ENCODE measurements at places on chromosomes 2 and 18.
A peak's percentile ranks its signal among the peaks of the same experiment; 100 is the strongest.

GRCh38 chr2:180678625-180678972, 301.8 kb upstream of the UBE2E3 start:
- DNase-seq = no peak

GRCh38 chr2:26639685-26640243, 1.4 kb downstream of the CIB4 start:
- DNase-seq = no peak

- DNase-seq = no peak
Measured at GRCh38 chr2:235876099-235876679, 292.0 kb downstream of the GBX2 start.

- no peak for DNase-seq
Measured at GRCh38 chr2:9307535-9307934, 100.9 kb downstream of the ASAP2 start.

DNA sequence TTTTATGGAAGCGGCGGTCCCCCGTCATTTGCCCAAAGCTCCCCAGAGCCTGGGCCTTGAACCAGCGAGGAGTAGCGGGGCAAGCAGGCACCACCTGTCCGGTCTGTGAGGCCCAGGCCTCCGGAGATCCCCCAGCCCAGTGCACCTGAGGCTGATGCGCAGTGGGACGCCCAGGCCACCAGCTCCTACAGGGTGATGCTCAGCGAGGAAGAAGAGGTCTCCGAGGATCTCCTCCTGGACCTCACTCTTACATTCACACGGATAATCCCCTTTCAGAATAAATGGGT, 220.2 kb downstream of the NDUFA10 start:
- DNase-seq = no peak

DNA sequence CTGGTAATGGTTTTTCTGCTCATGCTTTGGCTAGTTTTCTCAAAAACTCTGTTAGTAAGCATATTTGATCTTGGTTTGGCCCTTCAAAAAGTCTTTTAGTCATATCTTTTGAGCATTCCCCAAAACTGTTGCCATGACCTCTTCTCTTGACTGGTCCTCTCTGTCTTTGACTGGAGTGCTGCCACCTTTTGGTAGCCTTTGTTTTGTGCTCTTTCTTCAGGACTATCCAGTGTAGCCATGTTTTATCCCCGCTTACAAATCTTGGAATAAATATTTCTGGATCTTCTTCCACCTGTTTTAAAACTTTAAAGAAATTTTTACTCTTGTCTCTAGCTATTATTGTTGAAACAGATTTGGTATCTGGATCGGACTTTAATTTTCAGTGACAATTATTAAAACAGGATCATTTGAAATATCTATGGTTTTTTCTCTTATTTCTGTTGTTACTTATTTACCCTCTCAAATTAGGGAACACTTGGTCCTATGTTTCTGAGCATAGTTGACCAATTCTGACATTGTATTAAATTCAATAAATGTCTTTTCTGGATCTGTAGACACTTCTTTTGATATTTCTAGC, 965 bp upstream of the ELOA2 start:
- DNase-seq = no peak

DNA sequence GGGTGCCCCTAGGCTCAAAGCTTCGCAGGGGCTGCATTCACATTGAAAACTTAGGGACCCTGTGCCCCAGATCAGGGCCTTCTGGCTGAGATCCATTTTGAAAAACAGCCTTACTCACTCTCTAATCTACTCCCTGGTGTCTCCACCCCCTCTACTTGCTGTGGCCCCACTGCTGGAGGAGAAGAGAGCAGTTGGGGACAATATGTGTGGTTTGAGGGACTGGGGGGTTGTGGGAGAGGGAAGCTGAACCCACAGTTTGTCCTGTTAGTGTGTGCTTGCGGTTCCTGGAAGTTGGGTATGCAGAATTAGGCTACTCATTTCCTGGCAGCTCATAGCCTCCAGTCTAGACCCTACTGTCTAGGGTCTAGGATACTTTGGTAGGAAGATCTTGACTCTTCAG, 211.4 kb downstream of the PRKCE start:
- DNase-seq = no peak

GRCh38 chr2:8328217-8328616, 353.6 kb upstream of the ID2 start:
- DNase-seq = no peak

GRCh38 chr18:63689064-63689463, 13.7 kb upstream of the SERPINB11 start:
- DNase-seq = no peak

GRCh38 chr2:10079870-10080535, at the start of gene CYS1:
Gene CYS1 (minus strand): TSS chr2:10080411. CDS start chr2:10080223, 188 bp downstream.
- no peak for DNase-seq

- no peak for DNase-seq
Measured at GRCh38 chr18:5969355-5969988, 74.2 kb upstream of the TMEM200C start.

GRCh38 chr18:68940754-68941153, 142.9 kb downstream of the CCDC102B start:
- no peak for DNase-seq

GRCh38 chr2:38652431-38653273, 13.3 kb upstream of the GALM start:
- no peak for DNase-seq

DNA sequence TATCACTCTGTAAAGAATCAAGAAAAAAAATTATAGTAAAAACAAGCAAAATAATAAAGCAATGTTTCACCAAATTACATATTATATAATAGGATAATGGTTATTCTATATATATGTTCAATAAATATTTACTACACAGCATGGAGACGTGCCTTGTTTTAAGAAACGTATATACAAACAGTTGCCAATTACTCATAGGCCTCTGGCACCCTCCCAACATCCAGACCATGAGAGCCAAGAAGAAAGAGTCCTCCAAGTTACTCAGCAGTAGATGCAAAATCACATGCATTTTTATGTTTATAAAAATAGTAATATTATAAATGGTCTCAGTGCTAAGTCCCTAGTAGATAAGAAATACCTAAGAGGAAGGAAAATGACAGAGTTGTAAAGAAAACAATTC, 64.8 kb downstream of the REV1 start:
- no peak for DNase-seq

DNA sequence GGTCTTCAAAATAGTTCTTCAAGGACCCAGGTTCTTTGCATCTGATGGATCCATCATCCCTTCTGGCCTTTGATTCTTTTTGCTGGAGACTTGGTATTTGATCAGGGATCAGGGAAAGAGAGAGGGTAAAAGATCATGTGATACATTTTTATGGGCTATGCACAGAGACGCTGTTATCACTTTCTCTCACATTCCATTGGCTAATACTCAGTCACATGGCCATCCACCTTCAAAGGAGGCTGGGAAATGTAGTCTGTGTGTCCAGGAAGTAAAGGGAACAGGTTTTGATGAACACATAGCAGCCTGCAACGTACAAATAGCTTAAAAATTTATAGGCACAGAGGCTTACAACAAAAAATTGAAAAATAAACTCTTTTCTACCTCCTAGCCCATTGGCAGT, 629.6 kb upstream of the FANCL start:
- DNase-seq = no peak

- DNase-seq = no peak
Measured at GRCh38 chr2:105364436-105365139, 27.2 kb downstream of the C2orf49 start.

DNA sequence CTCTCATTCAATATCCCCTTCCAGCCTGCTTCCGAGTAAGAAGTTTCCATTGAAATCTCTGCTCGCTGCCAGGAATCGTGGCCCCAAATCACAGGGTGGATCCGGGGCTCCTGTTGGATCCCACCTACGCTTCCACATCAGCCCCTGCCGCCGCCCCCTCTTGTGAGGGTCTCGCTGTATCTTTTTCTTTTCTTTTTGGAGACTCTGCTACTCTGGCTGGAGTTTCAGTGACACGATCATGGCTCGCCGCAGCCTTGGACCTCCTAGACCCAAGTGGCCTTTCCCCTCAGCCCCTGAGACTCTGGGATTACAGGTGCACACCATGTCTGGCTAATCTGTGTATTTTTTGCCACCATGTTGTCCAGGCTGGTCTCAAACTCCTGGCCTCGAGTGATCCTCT, 246.8 kb upstream of the PXDN start:
- DNase-seq = no peak

- DNase-seq = no peak
Measured at GRCh38 chr18:68721681-68722583, 7.0 kb upstream of the TMX3 start.

- no peak for DNase-seq
Measured at GRCh38 chr2:34012715-34013302, 413.7 kb upstream of the FAM98A start.

GRCh38 chr2:175931805-175932204, 70.3 kb downstream of the LNPK start:
- no peak for DNase-seq

GRCh38 chr2:9971890-9972289, 20.4 kb downstream of the GRHL1 start:
- no peak for DNase-seq

DNA sequence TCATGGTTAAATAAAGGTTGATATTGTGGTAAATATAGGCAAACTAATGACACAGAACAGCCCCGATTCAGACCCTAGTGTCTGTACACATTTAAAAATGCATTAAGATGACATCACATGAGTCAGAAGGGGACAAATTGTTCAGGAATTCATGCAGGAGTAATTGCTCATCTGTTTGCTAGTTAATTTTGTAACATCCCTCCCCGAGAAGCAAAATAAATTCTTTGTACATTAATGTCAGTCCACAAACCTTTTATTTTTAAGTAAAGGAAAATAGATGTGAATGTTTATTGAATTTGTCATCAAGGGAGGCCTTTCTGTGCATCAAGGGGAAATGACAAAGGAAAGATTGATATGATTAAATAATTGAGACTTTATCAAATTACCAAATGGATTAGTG, 69.9 kb downstream of the SH3BP4 start:
- no peak for DNase-seq

DNA sequence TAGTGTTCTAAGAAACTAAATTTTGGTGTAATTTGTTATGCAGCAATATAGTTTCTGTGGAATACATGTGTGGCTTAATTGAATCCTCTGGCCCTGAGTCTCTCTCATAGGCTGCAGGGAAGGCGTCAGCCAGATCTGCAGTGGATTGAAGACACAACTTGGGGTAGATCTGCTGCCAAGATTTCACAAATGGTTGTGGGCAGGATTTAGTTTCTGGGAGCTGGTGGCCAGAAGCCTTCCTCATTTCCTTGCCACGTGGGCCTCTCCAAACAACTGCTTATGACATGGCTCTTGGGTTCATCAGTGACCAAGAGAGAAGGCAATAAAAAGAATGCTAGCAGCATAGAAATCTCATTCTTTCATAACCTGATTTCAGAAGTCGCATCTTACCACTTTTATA, 28.2 kb downstream of the CCDC102B start:
- no peak for DNase-seq

GRCh38 chr18:25141886-25142285, 210.1 kb downstream of the ZNF521 start:
- no peak for DNase-seq

DNA sequence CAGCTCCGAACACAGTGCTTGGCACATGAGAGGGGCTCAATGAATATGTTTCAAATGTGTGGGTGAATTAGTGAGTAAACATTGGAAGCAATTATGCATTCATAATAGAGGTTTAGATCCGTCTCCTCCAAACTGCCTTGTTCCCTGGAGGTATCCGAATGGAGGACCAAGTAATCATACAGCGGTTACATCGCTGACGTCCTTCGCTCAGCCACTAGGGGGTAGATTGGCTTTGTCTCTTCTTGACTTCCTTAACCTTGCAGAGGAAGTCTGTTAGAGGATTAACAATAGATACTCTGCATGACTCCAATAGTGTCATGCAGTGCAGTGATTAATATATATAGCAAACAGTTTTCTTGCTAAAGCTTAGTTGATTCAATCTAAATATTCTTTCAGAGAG, 517.0 kb downstream of the PTPRM start:
- DNase-seq = no peak

- peak; percentile 17 for DNase-seq
Measured at GRCh38 chr18:62420151-62420512, 95.0 kb downstream of the TNFRSF11A start.

GRCh38 chr2:115234737-115235136, 792.3 kb downstream of the DPP10 start:
- no peak for DNase-seq

GRCh38 chr18:5546660-5547059, 2.9 kb upstream of the EPB41L3 start:
- DNase-seq = no peak

DNA sequence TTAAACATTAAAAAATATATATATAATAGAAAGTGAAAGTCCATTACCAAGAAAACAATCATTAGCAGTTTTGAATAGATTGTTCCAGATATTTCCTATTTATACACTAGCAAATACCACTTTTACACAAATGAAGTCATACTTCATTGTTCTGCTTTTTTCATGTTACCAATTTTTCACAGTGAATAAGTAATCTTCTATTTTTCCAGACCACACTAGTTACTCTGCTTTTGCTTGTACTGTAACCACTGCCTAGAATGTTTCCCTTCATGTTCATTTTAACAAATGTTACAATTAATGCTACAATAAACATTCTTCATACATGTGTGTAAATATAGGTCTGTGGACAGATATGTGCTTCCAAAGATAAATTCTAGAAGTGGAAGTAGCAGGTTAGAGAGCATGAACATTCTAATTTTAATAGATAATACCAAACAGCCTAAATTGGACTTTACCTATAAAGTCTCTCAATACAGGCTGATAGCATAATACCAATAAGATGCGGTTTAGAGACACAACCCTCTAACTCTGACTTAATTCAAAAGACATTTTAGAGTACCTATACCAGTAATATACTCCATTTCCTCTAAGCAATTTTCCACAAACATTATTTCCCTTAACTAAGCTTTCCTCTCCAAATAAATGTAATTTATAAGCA, 17.0 kb downstream of the ITSN2 start:
- DNase-seq = no peak

GRCh38 chr2:129460299-129461198, 518.9 kb upstream of the RAB6C start:
- DNase-seq = no peak

- no peak for DNase-seq
Measured at GRCh38 chr2:238985931-238986446, 138.1 kb downstream of the TWIST2 start.

- no peak for DNase-seq
Measured at GRCh38 chr2:145408980-145409379, 889.1 kb upstream of the ZEB2 start.

- no peak for DNase-seq
Measured at GRCh38 chr2:121273116-121273515, 11.9 kb downstream of the TFCP2L1 start.

GRCh38 chr2:119423108-119423444, 8.6 kb upstream of the TMEM37 start:
- no peak for DNase-seq

DNA sequence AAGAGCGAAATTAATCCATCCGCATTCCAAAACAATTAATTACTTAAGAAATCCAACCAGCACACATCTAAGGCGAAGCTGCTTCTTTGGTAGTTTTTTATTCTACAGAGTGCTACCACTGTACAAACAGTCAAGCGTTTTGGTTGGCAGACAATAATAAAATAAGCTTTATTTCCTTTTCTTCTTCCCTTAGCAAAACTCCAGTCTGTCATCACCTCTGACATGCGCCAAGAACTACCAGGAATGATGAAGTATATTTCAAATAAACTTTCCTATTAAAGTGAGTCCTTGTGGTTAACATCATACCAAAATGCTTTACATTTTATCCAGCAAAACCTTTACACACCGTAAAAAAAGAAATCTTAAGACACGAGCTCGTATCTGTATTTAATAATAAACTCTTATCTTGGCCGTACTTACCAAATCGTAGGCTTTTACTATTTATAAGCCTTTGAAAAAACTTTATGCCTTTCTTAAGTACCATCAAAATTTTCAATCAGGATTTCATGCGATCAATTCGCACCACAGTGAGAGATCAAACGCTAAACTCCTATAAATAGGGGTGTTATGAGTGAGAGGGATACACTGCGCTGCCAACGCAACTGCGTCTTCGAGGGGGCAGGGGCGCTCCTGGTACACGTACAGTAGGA, 1.3 kb downstream of the ATL2 start:
- DNase-seq = no peak
